ENCODE measurements at places on chromosomes 2 and 18.

DNA sequence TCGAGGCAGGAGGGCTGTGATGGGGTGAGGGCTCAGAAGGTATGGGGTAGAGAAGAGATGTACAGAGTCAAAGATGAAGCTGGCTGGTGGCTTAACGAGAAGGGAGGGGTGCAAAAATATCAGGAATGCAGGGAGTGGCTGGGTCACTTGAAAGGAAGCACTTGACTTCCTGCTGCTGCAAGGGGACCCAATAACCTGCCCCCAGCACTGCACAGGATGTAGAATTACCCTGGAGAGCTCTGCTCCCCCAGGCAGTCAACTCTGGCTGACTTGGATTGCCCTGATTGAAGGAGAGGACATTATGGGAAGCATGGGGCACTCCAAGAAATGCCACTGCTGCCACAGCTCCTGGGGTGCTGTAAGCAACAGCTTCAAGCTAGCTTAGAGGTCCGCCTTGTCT is 41.8 kb downstream of the CFAP221 start:
- no peak for DNase-seq

- DNase-seq = peak; percentile 59
Observed at GRCh38 chr18:52160636-52161035, 179.4 kb upstream of the DCC start.

- no peak for DNase-seq
Observed at GRCh38 chr2:226445216-226445861, 354.3 kb downstream of the IRS1 start.

DNA sequence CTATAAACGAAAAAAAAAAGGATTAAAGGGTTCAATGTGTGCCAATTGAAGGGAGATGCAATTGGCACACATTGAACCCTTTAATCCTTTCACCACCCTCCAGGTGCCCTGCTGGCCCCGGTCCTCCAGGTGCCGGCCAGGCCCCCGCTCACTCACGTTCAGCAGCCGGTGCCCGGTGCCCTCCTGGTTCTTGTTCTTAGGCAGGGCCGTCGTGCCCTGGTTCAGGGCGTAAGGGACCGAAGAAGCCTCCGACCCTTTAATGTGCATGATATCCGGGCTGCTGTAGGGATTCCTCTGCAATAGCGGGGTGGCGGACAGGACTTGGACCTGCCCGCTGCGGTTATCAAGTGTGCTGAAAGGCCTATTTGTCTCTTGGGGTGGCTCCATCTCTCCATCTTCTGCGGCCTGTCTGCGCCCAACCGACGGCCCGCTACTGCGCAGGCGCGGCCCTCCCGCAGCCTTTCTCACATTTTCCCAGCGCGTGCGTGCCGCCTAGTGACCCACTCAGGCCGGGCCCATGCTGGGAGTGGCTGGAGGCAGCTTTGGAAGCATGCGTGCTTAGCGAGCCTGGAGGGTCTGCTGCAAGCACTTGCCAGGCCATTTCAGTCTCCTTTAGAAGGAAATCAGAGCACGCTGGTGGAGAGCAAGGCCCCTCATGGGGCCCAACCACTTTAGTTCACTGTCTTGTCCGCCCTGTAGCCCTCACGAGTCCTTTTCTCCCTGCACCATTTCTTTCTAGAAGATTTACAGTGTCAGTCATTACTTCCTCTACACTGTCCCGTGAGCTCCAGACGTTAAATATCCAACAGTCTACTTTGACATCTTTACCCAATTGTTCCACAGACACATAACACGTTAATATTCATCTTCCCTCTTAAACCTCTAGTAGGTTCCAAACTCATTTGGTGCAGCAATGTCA is 24.3 kb downstream of the TMEM237 start:
- peak; percentile 81 for DNase-seq

GRCh38 chr18:32576296-32576916 is 105.7 kb upstream of the GAREM1 start:
- DNase-seq = peak; percentile 26

- DNase-seq = no peak
Observed at GRCh38 chr2:163701399-163702195, 34.2 kb downstream of the FIGN start.

- DNase-seq = no peak
Observed at GRCh38 chr18:74148543-74149070, 284 bp downstream of the TIMM21 start.

DNA sequence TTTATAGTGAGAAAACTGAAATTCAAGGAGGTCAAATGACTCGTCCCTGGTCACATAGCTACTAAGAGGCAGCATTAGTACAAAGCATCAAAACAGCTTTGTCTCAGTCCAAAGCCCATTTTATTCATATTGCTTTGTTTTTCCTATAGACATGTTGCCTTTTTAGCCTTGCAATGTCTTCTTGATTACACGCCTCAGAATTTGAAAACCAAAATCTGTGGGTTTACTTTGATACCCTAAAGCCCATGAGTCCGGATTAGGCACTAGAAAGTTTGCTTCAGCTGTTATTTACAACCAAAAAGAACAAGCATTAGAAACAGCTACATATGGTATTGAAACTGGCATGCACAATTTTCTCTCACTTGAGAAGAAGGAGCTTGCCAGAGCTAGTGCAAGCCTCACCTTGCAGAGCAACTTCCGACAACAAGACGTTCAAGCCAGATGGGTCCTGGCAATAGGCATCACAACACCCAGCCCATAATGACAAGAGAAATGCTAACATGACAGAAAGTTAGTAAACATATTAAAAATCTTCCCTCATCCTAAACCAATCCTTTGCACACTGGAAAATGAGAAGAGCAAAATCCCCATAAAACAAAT is 276.8 kb downstream of the RIT2 start:
- DNase-seq = no peak

DNA sequence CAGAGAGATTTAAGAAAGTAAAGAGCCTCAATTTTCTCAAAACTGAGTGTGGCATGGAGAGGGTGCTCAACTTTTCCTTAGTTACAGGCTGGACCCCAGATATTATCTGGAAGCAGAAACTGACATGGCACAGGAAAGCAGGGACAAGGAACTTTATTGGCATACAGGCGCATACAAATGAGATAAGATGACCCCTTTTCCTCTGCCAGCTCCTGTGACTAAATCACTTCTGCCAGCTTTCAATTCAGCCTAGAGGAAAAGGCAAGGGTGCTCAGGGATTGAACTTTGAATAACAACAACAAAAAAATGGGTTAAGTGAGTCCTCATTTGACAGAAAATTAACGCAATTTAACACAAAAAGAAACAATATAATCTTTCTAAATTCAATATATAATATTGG is 262.9 kb downstream of the CD226 start:
- no peak for DNase-seq

- DNase-seq = no peak
Observed at GRCh38 chr2:143401861-143402260, 272.6 kb downstream of the ARHGAP15 start.

DNA sequence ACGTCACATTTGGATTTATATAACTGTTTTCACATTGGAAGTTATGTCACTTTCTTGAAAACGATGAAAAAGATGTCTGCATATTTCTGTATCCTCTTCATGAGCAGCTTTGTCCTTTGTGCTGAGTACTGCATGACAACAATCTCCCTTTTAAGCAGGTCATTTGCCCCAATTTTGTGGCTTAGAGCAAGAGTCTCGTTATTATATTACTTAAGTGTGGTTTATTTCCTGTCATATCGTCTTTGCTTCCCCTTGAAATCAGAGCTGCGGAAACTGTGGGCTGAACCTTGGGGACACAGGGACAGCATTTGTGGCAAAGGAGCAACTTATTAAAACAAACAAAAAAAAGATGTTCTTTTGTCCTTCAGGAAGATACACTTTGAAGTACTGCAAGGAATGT is 254.0 kb upstream of the DSEL start:
- DNase-seq = no peak

GRCh38 chr2:9336576-9337314 is 86.6 kb downstream of the ITGB1BP1 start:
- DNase-seq = peak; percentile 90

DNA sequence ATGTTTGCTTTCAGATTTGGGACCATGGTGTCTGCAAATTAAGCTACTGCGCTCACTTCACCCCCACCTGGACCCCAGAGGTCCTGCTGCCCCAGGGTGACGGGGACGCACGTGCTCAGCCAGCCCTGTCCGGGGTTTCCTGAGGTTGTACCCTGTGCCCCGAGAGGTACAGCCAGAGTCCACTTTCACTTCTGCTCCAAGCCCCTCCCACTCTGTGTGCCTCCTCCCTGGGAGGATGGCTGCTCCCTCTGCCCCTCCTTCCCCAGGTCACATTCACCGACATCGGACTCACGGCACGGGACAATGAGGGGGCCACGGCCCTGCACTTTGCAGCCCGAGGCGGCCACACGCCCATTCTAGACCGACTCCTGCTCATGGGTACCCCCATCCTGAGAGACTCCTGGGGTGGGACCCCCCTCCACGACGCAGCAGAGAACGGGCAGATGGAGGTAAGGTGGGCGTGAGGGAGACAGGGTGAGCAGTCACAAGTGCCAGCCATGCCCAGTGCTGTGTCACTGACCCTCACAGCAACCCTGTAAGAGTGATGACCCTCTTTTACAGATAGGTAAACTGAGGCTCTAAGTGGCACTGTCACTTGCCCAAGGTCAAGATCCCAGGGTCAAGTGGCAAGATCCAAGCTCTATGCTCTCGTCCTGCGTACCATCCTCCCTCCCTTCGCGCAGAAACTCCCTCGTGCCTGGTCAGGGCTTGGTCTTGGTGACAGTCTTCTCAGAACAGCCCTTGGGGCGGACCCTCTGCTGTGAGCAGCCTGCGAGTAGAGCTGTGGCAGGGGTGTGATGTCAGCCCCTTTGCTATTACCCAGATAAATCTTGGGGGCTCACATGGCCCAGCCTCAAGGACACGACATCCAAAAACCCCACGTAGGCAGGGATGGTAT is 7.6 kb downstream of the ESPNL start:
- DNase-seq = no peak

DNA sequence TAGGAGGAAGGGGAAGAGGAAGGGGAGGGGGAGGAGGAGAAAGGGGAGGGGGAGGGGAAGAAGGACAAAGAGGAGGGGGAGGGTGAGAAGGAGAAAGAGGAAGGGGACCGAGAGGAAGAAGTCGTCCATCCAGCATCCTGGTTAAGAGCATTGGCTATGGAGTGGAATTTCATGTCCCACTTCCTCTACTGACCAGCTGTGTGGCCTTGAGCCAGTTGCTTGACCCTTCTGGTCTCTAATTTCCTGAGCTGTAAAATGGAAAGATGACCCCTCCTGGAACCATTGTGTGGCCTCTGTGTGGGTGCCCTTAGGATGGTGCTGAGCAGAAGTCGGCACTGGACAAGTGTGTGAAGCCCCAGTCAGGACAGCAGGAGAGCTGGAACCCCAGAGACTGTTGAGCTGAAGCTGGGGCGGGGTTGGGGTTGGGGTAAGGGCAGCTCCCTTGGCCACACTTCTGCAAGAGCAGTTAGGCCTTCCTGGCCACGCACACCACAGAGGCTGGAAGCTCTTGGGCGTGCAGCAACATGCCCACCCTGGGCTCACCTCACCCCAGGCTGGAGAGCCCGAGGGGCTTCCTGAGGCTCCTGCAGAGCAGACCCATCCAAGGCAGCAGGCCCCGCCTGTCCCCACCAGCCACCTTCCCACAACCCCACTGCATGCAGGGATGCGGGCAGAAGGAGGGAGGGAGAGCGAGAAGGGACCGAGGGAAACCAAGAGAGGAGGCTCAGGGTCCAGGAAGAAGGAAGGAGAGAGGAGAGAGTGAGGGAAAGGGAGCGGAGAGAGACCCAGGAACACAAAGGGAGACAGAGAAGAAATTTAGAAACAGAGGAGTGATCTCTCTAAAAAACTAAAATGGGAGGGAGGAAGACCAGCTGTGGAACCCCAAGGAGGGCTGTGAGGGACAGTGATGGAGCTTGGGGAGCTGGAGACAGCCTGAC is 16.2 kb downstream of the ADRA2B start:
- DNase-seq = no peak

Data from fibroblast of skin of abdomen (primary cell).